Tongue (tissue), 3 donors: ENCODE measurements at places on chromosomes 1 and 21. TPM values are rescaled to one million over a fixed set of nuclear protein-coding genes. Genes with fewer than 3 reads are reported as not detected.

Gene LEFTY1
- not detected for total RNA-seq

Gene SYT14
- total RNA-seq, result 1.0 TPM

Gene SH3BGR
- total RNA-seq, result 95.6 TPM

Gene TSPEAR
- 1.0 TPM for total RNA-seq

Gene CNR2
- not detected for total RNA-seq

Gene ZNF593OS
- total RNA-seq, result not detected

Gene C1QA
- total RNA-seq, result 15.8 TPM

Gene GCSAML
- total RNA-seq, result 0.72 TPM

Gene FAM167B
- 0.31 TPM for total RNA-seq

Gene USP33
- 95.5 TPM for total RNA-seq

Gene SEC16B
- 9.6 TPM for total RNA-seq

Gene PTGFR
- total RNA-seq, result 27.3 TPM

Gene NBPF4
- total RNA-seq, result not detected

Gene SNX7
- total RNA-seq, result 48.3 TPM

Gene CLDN19
- total RNA-seq, result 2.8 TPM

Gene SLC2A5
- 15.9 TPM for total RNA-seq

Gene IL20
- not detected for total RNA-seq

Gene LRRIQ3
- total RNA-seq, result 0.41 TPM

Gene RBM11
- not detected for total RNA-seq

Gene SYT6
- total RNA-seq, result 0.10 TPM

Gene UTS2
- total RNA-seq, result not detected

Gene SKI
- total RNA-seq, result 58.8 TPM

Gene PLA2G5
- total RNA-seq, result not detected

Gene SHE
- total RNA-seq, result 10.7 TPM

Gene MAP3K21
- 1.4 TPM for total RNA-seq

Gene SLC44A5
- total RNA-seq, result 0.82 TPM

Gene SLC22A15
- total RNA-seq, result 3.6 TPM

Gene AMY1C
- total RNA-seq, result 0.21 TPM

Gene COL9A2
- total RNA-seq, result 6.5 TPM

Gene THEMIS2
- 8.0 TPM for total RNA-seq

Gene PRELP
- 4.4 TPM for total RNA-seq

Gene CTSS
- 17.6 TPM for total RNA-seq

Gene LCE2B
- total RNA-seq, result not detected

Gene SYTL1
- 23.1 TPM for total RNA-seq

Gene EDN2
- 5.1 TPM for total RNA-seq

Gene KCNJ10
- total RNA-seq, result 0.41 TPM

Gene LYST
- 34.0 TPM for total RNA-seq

Gene LY9
- 0.62 TPM for total RNA-seq

Gene YTHDF2
- 54.1 TPM for total RNA-seq

Gene CBR3
- 6.5 TPM for total RNA-seq

Gene KCND3
- 2.6 TPM for total RNA-seq

Gene LCK
- 1.3 TPM for total RNA-seq

Gene WARS2
- 28.0 TPM for total RNA-seq

Gene HES4
- total RNA-seq, result 21.2 TPM

Gene TUFT1
- total RNA-seq, result 21.1 TPM

Gene SPRR2D
- not detected for total RNA-seq

Gene RNF207
- total RNA-seq, result 22.0 TPM

Gene S100A3
- 0.72 TPM for total RNA-seq

Gene ZFP69B
- 1.5 TPM for total RNA-seq

Gene KCNE2
- not detected for total RNA-seq

Gene TNFRSF9
- not detected for total RNA-seq

Gene OR6K3
- not detected for total RNA-seq

Gene NTMT2
- total RNA-seq, result not detected

Gene FAM72D
- 2.3 TPM for total RNA-seq

Gene FCRLA
- 1.4 TPM for total RNA-seq

Gene SLFNL1
- 1.1 TPM for total RNA-seq

Gene IFNGR2
- 42.3 TPM for total RNA-seq

Gene LCE1F
- total RNA-seq, result not detected

Gene PIK3CD
- total RNA-seq, result 3.1 TPM
